Calu3 (cell line): ENCODE measurements at places on chromosomes 12 and 14. TPM values are rescaled to one million over a fixed set of nuclear protein-coding genes. Genes with fewer than 3 reads are reported as not detected.

Gene TAS2R50
- total RNA-seq = 1.8 TPM in 2 replicates

Gene IQSEC3
- total RNA-seq = 0.42 TPM in 1 of 2 replicates, not detected in the other

Gene PMCH
- not detected in 2 replicates for total RNA-seq

Gene EPS8
- total RNA-seq = 97.5 and 108 TPM in 2 replicates

DNA sequence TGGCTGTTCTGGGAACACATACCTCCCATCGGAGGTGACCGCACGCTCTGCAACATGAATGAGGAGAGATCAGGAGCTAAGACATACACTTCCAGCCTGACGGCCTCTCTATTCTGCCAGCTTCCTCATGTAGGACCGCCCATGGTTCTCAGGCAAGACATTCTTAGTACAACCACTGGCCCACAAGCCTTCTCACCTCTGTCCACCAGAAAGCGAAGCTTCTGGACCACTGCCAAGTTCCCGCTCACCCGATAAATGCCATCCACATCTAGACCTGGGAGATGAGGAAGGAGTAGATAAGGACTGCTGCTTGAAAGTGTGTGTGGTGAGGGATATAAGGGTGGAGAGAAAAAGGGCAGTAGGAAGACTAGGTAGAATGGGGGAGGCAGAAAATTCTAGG lies 5.2 kb downstream of the ARHGAP9 start:
- H3K4me3 ChIP-seq = peak overlapping the region; percentile 4
- H3K36me3 ChIP-seq = no peaks in the 10 kb centered on the region
- H3K27me3 ChIP-seq = peaks cover 100% of the 10 kb centered on the region
- no peak for DNase-seq

- peaks cover 17% of the 10 kb centered on the region for H3K4me1 ChIP-seq
- H3K27me3 ChIP-seq = peaks cover 12% of the 10 kb centered on the region
- H3K4me3 ChIP-seq = no peak overlapping the region
- DNase-seq = no peak
These were observed 168.0 kb downstream of the DACT1 start for GRCh38 chr14:58805605-58806409.

- no peak overlapping the region for H3K4me3 ChIP-seq
- H3K27me3 ChIP-seq = peaks cover 30% of the 10 kb centered on the region
- peaks cover 6% of the 10 kb centered on the region for H3K36me3 ChIP-seq
- no peaks in the 10 kb centered on the region for H3K4me1 ChIP-seq
These were observed 91.1 kb downstream of the FBXL14 start for GRCh38 chr12:1503281-1503711.

DNA sequence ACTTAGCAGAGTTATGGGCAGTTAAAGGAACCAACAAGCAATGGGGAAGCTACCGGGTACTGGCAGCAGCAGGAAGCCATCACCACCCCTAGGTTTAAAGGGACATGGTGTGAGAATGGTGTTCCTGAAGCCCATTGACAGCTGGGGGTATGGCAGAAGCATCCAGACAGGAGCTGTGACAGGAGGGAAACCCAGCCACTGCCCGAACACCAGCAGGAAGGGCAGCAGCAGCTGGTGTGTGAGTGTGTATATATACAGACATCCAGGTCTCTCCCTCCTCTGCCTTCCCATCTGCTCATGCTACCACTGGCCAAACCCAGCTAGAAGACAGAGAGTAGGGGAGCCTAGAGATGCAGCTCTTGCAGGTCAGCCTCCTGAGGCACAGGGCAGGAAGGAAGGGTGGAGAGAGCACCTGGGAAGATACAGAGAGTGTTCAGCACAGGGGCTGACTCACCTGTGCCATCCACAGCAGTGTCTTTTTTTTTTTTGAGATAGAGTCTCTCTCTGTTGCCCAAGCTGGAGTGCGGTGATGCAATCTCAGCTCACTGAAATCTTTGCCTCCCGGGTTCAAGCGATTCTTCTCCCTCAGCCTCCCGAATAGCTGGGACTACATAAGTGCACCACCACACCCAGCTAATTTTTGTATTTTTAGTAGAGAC lies 9.2 kb upstream of the ADCK1 start:
- H3K27ac ChIP-seq = no peak overlapping the region
- no peaks in the 10 kb centered on the region for H3K27me3 ChIP-seq

GRCh38 chr14:22887260-22887989 lies 4.4 kb downstream of the REM2 start:
- peak; percentile 68 for DNase-seq
- peaks cover 27% of the 10 kb centered on the region for H3K4me1 ChIP-seq
- peak overlapping the region; percentile 84 for H3K4me3 ChIP-seq
- peaks cover 33% of the 10 kb centered on the region for H3K36me3 ChIP-seq

DNA sequence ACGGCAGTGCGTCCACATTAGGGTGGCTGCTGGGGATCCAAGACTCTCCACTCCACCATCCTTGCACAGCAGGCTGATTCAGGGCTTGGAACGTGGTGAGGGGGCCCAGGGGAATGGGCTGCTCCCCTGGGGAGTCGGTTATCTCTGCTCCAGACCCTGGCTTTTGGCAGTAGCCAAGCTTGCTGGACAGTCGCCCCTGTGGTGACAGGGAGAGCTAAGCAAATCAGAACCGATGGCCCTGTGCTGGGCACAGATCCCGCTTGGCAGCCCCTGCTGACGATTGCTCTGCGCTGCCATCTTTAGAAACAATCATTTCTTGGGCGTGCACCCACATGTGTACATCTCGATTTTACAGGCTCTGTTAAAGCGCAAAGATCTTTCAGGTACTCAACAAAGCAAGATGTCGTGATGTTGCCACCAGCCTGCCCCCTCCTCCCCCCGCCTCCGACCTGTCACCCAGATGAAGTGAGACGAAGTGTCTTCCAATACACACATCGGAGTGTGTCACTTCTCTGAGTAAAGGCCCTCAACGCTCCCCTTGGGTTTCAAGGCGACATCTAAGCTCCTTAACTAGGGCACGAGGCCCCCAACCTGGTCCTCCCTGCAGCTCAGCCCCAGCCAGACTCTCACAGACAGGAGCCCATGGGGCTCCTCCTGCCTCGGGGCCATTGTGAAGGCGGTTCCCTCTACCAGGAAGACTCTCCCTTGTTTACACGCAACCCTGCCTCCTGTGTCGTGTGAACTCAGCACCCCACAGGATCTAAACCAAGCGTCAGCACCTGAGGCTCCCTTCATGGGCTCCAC lies 55.6 kb downstream of the PITPNM2 start:
- DNase-seq = no peak

DNA sequence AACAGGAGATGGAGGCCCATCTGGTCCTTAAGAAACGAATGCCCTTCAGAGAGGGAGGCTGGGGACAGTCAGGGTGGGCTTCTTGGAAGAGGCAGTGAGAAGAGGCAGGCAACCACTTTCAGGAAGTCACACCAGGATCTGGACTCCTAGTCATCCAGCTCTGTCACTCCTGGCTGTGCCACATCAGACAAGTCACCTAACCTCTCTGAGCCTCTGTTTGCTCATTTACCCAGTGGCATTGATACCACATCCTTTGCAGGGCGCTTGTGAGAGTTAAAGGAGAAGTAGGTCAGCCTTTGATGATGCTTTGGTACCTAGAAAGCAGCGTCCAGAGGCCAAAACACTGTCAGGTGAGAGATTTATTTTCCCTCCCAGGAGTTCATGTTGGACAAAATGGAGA lies 11.1 kb downstream of the CCDC197 start:
- no peak overlapping the region for H3K4me3 ChIP-seq
- H3K27ac ChIP-seq = no peak overlapping the region
- DNase-seq = no peak
- H3K36me3 ChIP-seq = no peaks in the 10 kb centered on the region
